Activated T-helper 2 cell treated with anti-CD3 and anti-CD28 coated beads, Interferon-gamma antibody, Interleukin-2, Interleukin-4, amounts not matched to agents 10 μg/mL and 5 μg/mL and 100 μg/mL, durations not matched to agents 14 hours and 24 hours and 36 hours (primary cell): ENCODE measurements at places on chromosomes 6 and 20. TPM values are rescaled to one million over a fixed set of nuclear protein-coding genes. Genes with fewer than 3 reads are reported as not detected.
A peak's percentile ranks its signal among the peaks of the same experiment; 100 is the strongest.

DNA sequence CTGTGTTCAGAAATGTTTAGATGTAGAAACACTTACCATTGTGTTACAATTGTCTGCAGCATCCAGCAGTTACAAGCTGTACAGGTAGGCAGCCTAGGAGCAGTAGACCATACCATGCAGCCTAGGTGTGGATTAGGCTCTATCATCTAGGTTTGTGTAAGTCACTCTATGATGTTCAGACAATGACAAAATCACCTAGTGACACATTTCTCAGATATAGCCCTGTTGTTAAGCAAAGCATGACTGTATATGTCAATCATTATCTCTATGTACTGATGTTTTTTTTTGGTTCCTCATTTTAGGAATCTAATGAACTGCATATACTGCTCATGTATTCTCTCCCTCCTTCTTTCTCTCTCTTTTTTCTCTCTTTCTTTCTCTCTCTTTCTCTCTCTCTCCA is 22.2 kb downstream of the CST8 start:
- no peak for DNase-seq
- H3K27ac ChIP-seq, result no peak overlapping the region
- no peaks in the 10 kb centered on the region for H3K36me3 ChIP-seq
- no peak overlapping the region for H3K4me3 ChIP-seq

GRCh38 chr6:166624275-166624674 is 2.8 kb downstream of the RPS6KA2 start:
- no peaks in the 10 kb centered on the region for H3K36me3 ChIP-seq
- H3K4me1 ChIP-seq, result peaks cover 16% of the 10 kb centered on the region
- no peak overlapping the region for H3K4me3 ChIP-seq
- peaks cover 42% of the 10 kb centered on the region for H3K27me3 ChIP-seq
- H3K27ac ChIP-seq, result no peak overlapping the region

DNA sequence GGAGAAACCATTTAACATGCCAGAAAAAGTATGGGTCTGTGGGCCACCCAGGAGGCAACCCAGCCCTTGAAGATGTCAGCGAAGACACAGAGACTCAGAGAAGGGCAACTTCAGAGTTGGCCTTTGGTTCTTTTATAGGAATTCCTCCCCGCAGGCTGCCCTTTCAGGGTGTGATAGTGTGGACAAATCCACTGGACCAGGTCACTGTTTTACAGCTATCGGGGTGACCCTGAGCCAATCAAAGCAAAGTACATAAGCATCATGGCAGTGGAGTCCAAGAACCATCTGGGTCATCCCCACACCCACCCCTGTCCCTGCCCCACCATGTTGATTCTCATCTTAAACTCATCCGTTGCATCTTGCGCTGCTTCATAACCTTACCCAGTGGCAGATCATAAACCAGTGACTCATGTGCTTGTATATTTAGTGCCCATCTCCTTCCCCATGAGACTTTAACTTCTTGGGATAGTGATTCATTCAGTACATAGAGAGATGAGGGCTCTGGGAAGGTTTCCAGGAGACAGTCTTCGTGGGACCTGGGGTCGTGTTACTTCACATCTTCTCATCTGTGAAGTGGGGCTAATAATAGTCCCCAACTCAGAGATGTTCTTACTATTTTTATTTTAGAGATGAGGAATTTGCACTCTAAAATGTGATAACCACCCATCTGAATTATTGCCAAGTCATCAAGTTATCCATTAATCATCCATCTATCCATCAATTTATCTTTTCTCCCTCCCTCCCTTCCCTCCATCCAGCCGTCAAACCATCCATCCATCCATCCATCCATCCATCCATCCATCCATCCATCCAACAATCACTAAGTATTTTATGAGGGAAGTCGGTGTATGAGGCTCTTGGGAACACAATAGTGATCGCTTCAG is 51.0 kb downstream of the EDN3 start:
- no peak overlapping the region for H3K4me3 ChIP-seq
- no peak for DNase-seq
- no peaks in the 10 kb centered on the region for H3K27me3 ChIP-seq
- H3K36me3 ChIP-seq, result no peaks in the 10 kb centered on the region

DNA sequence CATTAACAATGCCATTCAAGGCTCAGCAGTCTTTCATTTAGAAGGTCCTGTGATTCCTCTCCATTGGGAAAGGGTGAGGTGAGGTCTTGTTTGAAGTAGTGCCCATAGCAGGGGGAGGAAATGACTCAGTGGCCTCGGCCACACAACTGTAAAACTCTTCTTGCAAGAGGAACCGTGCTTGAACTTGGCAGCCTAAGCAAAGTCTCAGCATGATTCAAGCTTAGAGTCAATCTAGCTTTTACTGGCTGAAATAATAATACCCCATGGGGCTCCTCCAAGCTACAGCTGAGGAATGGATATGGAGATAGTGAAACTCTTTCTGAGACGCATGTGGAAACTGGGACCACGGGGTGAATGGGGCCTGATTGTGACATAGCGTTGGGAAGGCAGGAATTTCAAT is 428.2 kb downstream of the BMP2 start:
- H3K36me3 ChIP-seq, result no peaks in the 10 kb centered on the region
- no peaks in the 10 kb centered on the region for H3K4me1 ChIP-seq

GRCh38 chr6:33204415-33205190 is at the start of gene HSD17B8:
Gene HSD17B8, plus strand, starts transcription at chr6:33204655. Its CDS starts 14 bp downstream, at chr6:33204669.
- peak within 1 kb of the TSS; percentile 97 for H3K27ac ChIP-seq
- H3K4me1 ChIP-seq, result peaks cover 60% of the 10 kb centered on the region
- peak; percentile 88 for DNase-seq
- no peaks in the 10 kb centered on the region for H3K27me3 ChIP-seq
- peak within 1 kb of the TSS; percentile 100 for H3K4me3 ChIP-seq

- H3K4me1 ChIP-seq, result peaks cover 4% of the 10 kb centered on the region
- H3K4me3 ChIP-seq, result no peak overlapping the region
- peaks cover 4% of the 10 kb centered on the region for H3K36me3 ChIP-seq
- H3K27ac ChIP-seq, result no peak overlapping the region
These were observed 181.9 kb downstream of the NFATC2 start for GRCh38 chr20:51360451-51361201.

DNA sequence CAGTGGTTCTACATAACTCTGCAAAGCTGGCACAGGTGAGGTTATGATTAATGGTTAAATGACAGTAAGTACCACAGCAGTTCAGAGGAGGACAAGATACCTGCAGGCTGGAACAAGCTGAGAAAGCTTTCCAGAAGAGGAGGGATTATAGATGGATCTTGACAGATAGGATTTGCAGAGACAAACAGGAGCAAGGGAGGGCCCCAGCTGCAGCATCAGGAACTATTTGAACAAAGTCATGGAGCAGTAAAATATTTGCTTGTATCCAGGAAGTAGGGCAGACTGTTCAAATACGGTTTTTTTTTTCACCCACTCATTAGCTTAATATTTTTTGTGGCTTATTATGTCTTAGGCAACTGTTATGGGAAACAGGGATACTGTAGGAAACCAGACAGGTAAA is 144.4 kb upstream of the MAN1A1 start:
- no peak overlapping the region for H3K4me3 ChIP-seq
- DNase-seq, result no peak
- peaks cover 21% of the 10 kb centered on the region for H3K4me1 ChIP-seq
- peaks cover 21% of the 10 kb centered on the region for H3K27me3 ChIP-seq
- peaks cover 11% of the 10 kb centered on the region for H3K36me3 ChIP-seq

Gene HCK
- total RNA-seq, result not detected in 2 replicates
